ENCODE measurements at places on chromosomes 6 and 20.

- no peak for DNase-seq
Measured at GRCh38 chr6:7750197-7750596, 24.3 kb downstream of the BMP6 start.

GRCh38 chr6:75608956-75609533, 7.4 kb downstream of the SENP6 start:
- no peak for DNase-seq

GRCh38 chr6:78911218-78911940, 44.0 kb downstream of the IRAK1BP1 start:
- DNase-seq = no peak

DNA sequence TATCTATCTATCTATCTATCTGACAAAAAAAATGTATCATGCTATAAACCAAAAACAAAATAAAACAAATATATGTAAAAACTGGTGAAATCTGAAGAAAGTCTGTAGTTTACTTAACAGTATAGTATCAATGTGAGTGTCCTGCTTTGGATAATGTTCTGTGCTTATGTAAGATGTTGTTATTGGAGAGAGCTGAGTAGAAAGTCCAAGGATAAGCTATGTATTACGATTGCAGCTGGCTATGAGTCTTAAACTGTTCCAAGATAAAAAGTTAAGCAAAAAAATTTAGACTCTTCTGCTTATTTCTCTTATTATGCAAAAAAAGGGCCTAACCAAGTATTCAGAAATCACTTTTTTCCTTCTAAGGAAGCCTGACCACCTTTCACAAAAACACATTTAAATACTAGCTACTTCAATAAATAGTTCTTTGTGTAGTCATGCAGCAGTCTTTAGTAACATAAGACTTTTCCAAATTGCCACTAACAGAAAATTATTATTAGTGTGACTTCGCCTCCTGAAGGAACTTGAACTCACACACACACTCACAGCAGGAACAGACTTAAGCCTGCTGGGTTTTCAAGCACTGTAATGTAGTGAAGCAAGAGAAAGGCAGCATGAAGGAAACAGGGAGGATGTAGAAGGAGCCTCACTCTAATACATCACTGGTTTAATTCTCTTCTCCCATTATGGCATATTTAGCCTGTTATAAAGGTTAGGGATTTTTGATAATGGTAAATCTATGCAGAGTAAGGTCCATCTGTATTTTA, 265.8 kb upstream of the GJE1 start:
- no peak for DNase-seq

DNA sequence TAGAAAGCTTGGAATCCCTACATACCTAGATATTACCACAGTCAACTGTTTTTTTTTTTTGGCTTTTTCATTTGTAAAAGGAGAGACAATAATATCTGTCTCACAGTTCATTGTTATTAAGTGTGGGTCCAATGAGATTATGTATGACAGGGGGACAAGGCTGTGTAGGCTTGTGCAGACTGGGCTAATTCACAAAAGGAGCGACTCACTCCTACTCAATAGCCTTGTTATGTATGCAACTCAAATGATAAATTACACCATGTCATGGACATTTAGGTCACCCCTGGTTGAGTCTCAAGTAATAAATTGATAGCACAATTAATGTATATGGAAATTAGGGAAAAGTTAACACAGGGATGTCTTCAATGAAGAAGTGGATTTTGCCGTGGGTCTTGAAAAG, 208.2 kb upstream of the MAP3K7 start:
- DNase-seq = no peak

DNA sequence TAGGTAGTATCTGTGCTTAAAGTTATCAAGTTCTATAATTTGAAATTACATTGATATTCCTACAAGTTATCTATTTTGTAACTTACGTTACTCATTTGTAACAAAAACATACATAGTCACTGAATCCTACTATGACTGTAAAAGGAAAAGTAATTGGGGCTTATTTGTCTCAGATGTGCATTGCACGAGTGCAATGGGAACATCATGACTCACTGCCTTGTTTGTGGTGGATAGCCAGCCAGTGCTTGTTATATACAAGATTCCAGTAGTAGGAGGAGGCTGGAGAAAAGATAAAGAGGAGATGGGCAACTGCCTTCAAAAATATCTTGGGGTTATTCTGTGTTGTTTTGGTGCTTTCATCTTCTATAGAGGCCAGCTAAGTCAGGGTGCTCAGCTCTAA, 164.1 kb downstream of the RNF144B start:
- no peak for DNase-seq

- DNase-seq = no peak
Measured at GRCh38 chr6:167020206-167020605, 21.0 kb downstream of the CEP43 start.

GRCh38 chr20:2236256-2236655, 59.5 kb upstream of the TGM3 start:
- DNase-seq = no peak

- no peak for DNase-seq
Measured at GRCh38 chr6:48212501-48212900, 101.5 kb upstream of the PTCHD4 start.

Data from transverse colon (tissue), 4 donors.